ENCODE measurements at places on chromosomes 4 and X. TPM values are rescaled to one million over a fixed set of nuclear protein-coding genes. Genes with fewer than 3 reads are reported as not detected.

Gene CLDN22
- not detected for total RNA-seq

Gene PDCL2
- not detected for total RNA-seq

DNA sequence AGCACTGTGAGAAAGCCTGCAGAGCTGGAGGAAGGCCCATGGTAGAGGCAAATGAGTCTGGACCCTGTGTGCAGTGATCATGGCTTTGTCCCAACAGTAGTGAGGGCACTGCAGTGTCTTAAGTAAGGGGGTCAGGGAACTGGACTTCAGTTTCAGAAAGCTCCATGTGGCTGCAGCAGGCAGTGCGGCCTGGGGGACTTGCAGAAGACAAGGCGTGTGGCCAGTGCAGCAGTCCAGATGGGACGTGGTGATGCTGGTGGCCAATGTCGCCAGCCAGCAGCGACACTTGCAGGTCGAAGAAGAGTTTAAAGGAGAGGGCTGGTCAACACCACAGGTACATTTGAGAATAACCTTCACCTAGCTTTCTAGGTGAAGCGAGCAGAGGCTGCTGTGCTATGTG, 113.4 kb downstream of the ZNF827 start:
- no peaks in the 10 kb centered on the region for H3K36me3 ChIP-seq
- peaks cover 30% of the 10 kb centered on the region for H3K4me1 ChIP-seq
- H3K27ac ChIP-seq: no peak overlapping the region

DNA sequence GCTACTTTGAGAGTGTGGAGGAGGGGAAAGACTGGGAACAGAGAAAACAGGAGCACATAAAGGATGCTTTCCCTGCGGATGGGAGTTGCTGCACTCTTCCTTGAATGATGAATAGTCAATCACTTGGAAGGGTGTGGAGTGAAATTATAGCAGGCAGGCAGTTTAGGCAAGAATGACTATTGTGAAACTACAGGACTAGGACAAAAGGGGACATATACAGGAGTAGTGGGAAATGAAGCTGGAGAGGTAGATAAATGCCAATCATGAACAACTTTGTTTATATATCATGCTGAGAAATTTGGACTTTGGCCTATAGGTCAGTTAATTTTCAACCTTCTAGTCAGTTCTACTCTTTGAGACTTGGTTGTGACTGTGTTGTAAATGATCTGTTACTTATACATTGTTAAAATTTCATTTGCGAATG, 76.9 kb downstream of the PAQR3 start:
- no peak overlapping the region for H3K27ac ChIP-seq
- no peaks in the 10 kb centered on the region for H3K27me3 ChIP-seq
- DNase-seq: no peak
- H3K4me1 ChIP-seq: peaks cover 2% of the 10 kb centered on the region
- H3K4me3 ChIP-seq: no peak overlapping the region
- peaks cover 2% of the 10 kb centered on the region for H3K36me3 ChIP-seq
